H1 (cell line): ENCODE measurements at places on chromosomes 16 and 17. TPM values are rescaled to one million over a fixed set of nuclear protein-coding genes. Genes with fewer than 3 reads are reported as not detected.

GRCh38 chr17:7794075-7794663 lies 39.8 kb upstream of the KDM6B start:
- DNase-seq: no peak
- no peaks in the 10 kb centered on the region for H3K27me3 ChIP-seq
- no peak overlapping the region for H3K4me3 ChIP-seq
- H3K4me1 ChIP-seq: peaks cover 5% of the 10 kb centered on the region; the same call in 1 of the 2 replicates
- no peaks in the 10 kb centered on the region for H3K36me3 ChIP-seq

GRCh38 chr16:54431997-54432896 lies 145.7 kb upstream of the IRX3 start:
- H3K27ac ChIP-seq: no peak overlapping the region
- no peak overlapping the region for H3K4me3 ChIP-seq

- DNase-seq: no peak
- H3K4me3 ChIP-seq: no peak overlapping the region
Measured at GRCh38 chr16:15835136-15835878, 21.5 kb downstream of the MYH11 start.

DNA sequence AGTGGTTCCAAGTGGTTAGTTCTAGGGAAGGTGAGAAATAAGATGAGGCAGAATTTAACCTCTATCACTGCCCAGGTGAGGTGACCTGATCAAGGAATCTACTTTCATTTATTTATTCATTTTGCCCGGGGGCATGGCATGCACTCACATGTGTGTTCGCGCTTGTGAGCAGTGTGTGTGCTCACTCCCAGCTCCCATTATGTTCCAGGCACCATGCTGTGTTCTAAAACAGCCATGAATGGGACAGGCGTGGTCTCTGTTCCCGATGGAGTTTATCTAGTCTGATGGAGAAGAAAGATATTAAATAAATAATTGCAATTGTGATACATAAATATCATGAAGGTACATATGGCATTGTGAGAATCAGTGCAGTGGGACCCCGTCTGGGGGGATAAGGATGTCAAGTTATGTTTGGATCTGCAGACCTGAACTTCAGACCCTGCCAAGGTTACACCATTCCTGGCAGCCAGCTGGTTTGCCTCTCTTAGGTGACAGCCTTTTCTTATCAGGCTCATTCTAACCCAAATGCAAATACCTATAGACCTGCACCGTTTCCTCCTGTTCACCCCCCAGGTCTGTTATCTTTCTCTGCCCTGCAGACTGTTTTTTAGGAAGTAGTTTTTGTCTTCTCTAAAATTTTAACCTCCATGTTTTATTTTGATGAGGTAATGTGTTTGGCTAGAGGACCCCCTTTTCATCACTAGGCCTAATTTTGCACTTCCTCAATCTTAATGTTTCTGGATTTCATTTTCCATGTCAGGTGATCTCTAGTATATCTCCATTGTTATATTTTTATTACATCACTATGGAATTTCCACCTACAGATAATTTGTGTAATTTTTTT lies 11.8 kb downstream of the CYB5B start:
- peaks cover 1% of the 10 kb centered on the region; the same call in 1 of the 2 replicates for H3K36me3 ChIP-seq
- DNase-seq: no peak
- H3K27me3 ChIP-seq: no peaks in the 10 kb centered on the region
- H3K4me1 ChIP-seq: no peaks in the 10 kb centered on the region
- no peak overlapping the region for H3K27ac ChIP-seq
- H3K4me3 ChIP-seq: no peak overlapping the region

- no peak for DNase-seq
- H3K36me3 ChIP-seq: no peaks in the 10 kb centered on the region
- no peaks in the 10 kb centered on the region for H3K4me1 ChIP-seq
- no peaks in the 10 kb centered on the region for H3K27me3 ChIP-seq
- no peak overlapping the region for H3K27ac ChIP-seq
Measured at GRCh38 chr16:19936441-19936840, 51.8 kb upstream of the GPRC5B start.

GRCh38 chr16:84048270-84048669 lies 5.7 kb upstream of the SLC38A8 start:
- H3K27ac ChIP-seq: no peak overlapping the region
- H3K36me3 ChIP-seq: peaks cover 3% of the 10 kb centered on the region; the same call in 1 of the 2 replicates
- H3K4me3 ChIP-seq: no peak overlapping the region

GRCh38 chr17:51764387-51764971 lies 394.0 kb downstream of the CA10 start:
- peak; percentile 68 for DNase-seq
- no peaks in the 10 kb centered on the region for H3K4me1 ChIP-seq
- no peaks in the 10 kb centered on the region for H3K36me3 ChIP-seq
- no peak overlapping the region for H3K27ac ChIP-seq

- no peaks in the 10 kb centered on the region for H3K4me1 ChIP-seq
- no peaks in the 10 kb centered on the region for H3K36me3 ChIP-seq
- no peak overlapping the region for H3K4me3 ChIP-seq
Measured at GRCh38 chr17:11372692-11373091, 131.7 kb downstream of the SHISA6 start.

DNA sequence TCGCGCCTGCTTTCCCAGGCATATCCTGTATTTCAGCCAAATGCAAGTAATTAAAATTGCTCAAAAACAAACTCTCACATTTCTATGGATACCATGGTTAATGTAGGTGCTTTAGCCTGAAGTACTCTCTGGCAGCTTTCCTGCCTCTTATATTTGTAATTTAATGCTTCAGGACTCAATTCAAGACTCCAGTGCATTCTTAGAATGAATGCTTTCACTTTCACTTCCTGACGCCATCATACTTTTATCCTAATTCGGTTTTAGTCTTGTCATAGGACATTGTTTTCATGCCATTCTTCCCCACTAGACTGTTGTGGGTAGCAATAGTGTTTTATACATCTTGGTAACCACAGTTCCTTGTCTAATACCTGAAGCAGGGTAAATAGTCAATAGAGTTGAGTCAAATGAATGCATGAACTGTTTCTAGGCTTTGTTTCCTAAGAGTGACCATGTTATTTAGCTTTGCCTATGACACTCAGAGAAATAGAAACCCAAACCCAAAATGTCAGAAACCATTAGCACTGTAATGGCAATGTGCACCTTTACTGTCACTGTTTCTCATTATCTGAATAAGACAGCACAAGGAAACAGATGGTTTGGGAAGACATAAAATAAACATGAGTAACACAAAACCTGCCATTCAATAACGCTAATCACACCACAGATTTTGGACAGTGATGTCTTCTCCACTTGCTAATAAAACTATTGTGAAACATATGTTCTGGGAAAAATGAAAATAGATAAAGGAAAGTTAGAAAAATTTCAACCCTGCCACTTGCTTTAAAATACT lies 705.5 kb downstream of the CDH11 start:
- DNase-seq: no peak
- H3K27me3 ChIP-seq: no peaks in the 10 kb centered on the region
- H3K4me1 ChIP-seq: no peaks in the 10 kb centered on the region
- H3K4me3 ChIP-seq: no peak overlapping the region
- no peaks in the 10 kb centered on the region; the same call in 1 of the 2 replicates for H3K36me3 ChIP-seq

- no peak overlapping the region for H3K4me3 ChIP-seq
- no peaks in the 10 kb centered on the region for H3K27me3 ChIP-seq
- no peak overlapping the region for H3K27ac ChIP-seq
- peak; percentile 51 for DNase-seq
Measured at GRCh38 chr17:27569257-27569722, 61.7 kb upstream of the LGALS9 start.

DNA sequence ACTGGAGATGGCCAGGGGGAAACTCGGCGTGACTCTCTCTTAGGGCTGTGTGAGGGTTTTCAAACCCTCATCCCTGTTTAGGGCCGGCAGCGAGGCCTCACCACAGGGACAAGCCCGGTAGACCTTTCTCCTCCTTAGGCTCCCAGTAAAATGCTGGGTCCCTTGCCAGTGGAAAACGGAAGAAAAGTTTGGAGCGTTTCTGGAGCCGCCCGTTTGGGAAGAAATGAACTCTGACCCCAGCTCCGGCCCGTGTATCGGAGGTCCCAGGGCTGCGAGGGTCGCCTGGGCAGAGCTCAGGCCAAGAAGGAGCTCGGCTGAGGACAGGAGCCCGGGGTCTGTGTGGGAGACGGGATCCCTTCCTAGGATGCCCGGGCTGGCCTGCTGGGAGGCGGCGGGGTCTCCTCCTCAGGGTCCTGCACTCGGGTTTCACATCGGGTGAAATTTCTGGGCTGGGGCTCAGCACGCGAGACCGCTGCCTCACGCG lies 23.2 kb downstream of the ZNF213 start:
- no peak overlapping the region for H3K27ac ChIP-seq
- peaks cover 7% of the 10 kb centered on the region; the same call in 1 of the 2 replicates for H3K4me1 ChIP-seq
- peaks cover 5% of the 10 kb centered on the region; the same call in 1 of the 2 replicates for H3K27me3 ChIP-seq
- H3K4me3 ChIP-seq: peak overlapping the region; percentile 69
- no peak for DNase-seq

GRCh38 chr16:13791095-13791494 lies 128.9 kb upstream of the ERCC4 start:
- H3K27ac ChIP-seq: no peak overlapping the region
- H3K36me3 ChIP-seq: no peaks in the 10 kb centered on the region
- no peak overlapping the region for H3K4me3 ChIP-seq
- no peaks in the 10 kb centered on the region for H3K4me1 ChIP-seq

- H3K27ac ChIP-seq: no peak overlapping the region
- peaks cover 4% of the 10 kb centered on the region for H3K4me1 ChIP-seq
- no peak overlapping the region for H3K4me3 ChIP-seq
- no peak for DNase-seq
- no peaks in the 10 kb centered on the region for H3K36me3 ChIP-seq
Measured at GRCh38 chr16:73717266-73717974, 579.2 kb upstream of the PSMD7 start.

DNA sequence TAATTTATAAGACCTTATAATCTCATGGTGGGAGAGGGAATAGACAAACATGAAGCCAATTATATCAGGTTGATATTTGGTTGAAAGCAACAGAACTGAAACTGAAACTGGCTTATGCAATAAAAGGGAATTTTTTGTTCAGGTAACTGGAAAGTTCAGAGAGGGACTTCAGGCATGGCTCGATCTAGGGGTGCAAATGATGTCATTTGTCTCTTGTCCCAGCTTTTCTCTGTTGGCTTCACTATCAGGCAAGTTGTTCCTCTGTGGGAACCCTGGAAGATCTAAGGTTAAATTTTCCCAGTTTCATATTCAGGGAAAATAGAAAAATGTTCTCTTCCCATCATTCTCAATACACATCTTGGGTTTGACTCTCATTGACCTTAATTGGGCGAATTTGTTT lies 59.8 kb downstream of the OTOA start:
- H3K27me3 ChIP-seq: no peaks in the 10 kb centered on the region
- H3K4me3 ChIP-seq: no peak overlapping the region
- no peak overlapping the region for H3K27ac ChIP-seq
- no peak for DNase-seq

GRCh38 chr16:21166561-21166961 lies 8.1 kb downstream of the LDAF1 start:
- DNase-seq: no peak
- peaks cover 74% of the 10 kb centered on the region for H3K36me3 ChIP-seq
- H3K4me3 ChIP-seq: no peak overlapping the region
- H3K27ac ChIP-seq: no peak overlapping the region

GRCh38 chr17:43445009-43445589 lies 38.7 kb upstream of the DHX8 start:
- H3K27ac ChIP-seq: no peak overlapping the region
- H3K27me3 ChIP-seq: no peaks in the 10 kb centered on the region
- no peaks in the 10 kb centered on the region for H3K36me3 ChIP-seq
- H3K4me1 ChIP-seq: no peaks in the 10 kb centered on the region
- DNase-seq: no peak

DNA sequence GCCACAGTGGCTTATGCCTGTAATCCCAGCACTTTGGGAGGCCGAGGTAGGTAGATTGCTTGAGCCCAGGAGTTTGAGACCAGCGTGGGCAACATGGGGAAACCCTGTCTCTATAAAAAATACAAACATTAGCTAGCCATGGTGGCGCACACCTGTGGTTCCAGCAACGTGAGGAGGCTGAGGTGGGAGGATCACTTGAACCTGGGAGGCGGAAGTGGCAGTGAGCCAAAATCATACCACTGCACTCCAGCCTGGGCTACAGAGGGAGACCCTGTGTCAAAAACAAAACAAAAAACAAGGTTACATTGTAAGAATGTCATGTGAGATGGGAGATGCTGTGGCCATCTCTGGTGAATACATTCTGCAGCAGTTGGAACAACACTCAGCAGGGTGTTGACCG lies 13.5 kb downstream of the DUSP14 start:
- no peaks in the 10 kb centered on the region for H3K27me3 ChIP-seq
- H3K4me3 ChIP-seq: no peak overlapping the region
- no peak for DNase-seq
- H3K27ac ChIP-seq: no peak overlapping the region
- no peaks in the 10 kb centered on the region; the same call in 1 of the 2 replicates for H3K4me1 ChIP-seq

GRCh38 chr16:87053016-87053982 lies 263.9 kb downstream of the C16orf95 start:
- peak overlapping the region; percentile 22 for H3K4me3 ChIP-seq
- H3K27me3 ChIP-seq: no peaks in the 10 kb centered on the region; the same call in 1 of the 2 replicates
- H3K4me1 ChIP-seq: no peaks in the 10 kb centered on the region
- DNase-seq: no peak
- H3K27ac ChIP-seq: no peak overlapping the region
- H3K36me3 ChIP-seq: no peaks in the 10 kb centered on the region

- no peak overlapping the region for H3K4me3 ChIP-seq
- no peaks in the 10 kb centered on the region for H3K27me3 ChIP-seq
- H3K4me1 ChIP-seq: no peaks in the 10 kb centered on the region
- no peak for DNase-seq
- no peak overlapping the region for H3K27ac ChIP-seq
Measured at GRCh38 chr16:76360404-76360803, 83.2 kb downstream of the CNTNAP4 start.

DNA sequence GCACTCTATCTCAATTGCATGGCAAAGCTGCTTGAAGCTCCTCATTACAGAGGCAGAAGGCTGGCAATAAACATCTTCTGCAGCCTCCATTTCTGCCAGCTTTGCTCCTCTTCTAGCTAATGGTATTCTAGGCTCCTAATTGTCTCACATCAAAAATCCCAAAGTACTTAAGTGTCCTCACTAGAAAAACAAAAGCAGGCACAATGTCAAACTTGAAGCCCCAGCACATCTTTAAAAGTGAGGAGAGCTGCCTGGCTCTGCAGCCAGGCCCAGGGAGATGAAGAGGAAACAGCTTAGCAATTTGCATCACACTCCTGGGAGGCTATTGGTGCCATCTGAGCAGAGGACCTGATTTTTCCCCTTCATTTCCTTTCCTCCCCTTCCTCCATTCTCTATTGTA lies 197.1 kb downstream of the KCNJ2 start:
- H3K4me3 ChIP-seq: no peak overlapping the region
- H3K4me1 ChIP-seq: no peaks in the 10 kb centered on the region
- no peaks in the 10 kb centered on the region for H3K27me3 ChIP-seq
- no peaks in the 10 kb centered on the region for H3K36me3 ChIP-seq
- no peak overlapping the region for H3K27ac ChIP-seq

- no peaks in the 10 kb centered on the region for H3K36me3 ChIP-seq
- no peak for DNase-seq
- no peak overlapping the region for H3K27ac ChIP-seq
Measured at GRCh38 chr16:26569793-26570192, 496.9 kb upstream of the C16orf82 start.

GRCh38 chr17:1552932-1553331 lies 9.7 kb downstream of the PITPNA start:
- no peaks in the 10 kb centered on the region for H3K4me1 ChIP-seq
- H3K4me3 ChIP-seq: no peak overlapping the region
- H3K27me3 ChIP-seq: no peaks in the 10 kb centered on the region
- no peak for DNase-seq
- peaks cover 14% of the 10 kb centered on the region; the same call in 1 of the 2 replicates for H3K36me3 ChIP-seq
- no peak overlapping the region for H3K27ac ChIP-seq

The PTX4 gene
- total RNA-seq: not detected in 2 replicates

The PGAP3 gene
- total RNA-seq: 18.5 and 21.0 TPM in 2 replicates

The CARD14 gene
- total RNA-seq: not detected in 2 replicates

The DYNC1LI2 gene
- 70.8 and 72.4 TPM in 2 replicates for total RNA-seq

The OR3A3 gene
- total RNA-seq: not detected in 2 replicates

The KCNJ16 gene
- not detected in 2 replicates for total RNA-seq

The ATAD5 gene
- 25.6 and 30.0 TPM in 2 replicates for total RNA-seq

The PLEKHH3 gene
- total RNA-seq: 11.1 and 13.7 TPM in 2 replicates

The RHBDF1 gene
- total RNA-seq: 32.5 and 37.4 TPM in 2 replicates

The KRT16 gene
- total RNA-seq: not detected in 2 replicates
